Suppressor macrophage treated with lipopolysaccharide for 1 hour (primary cell): ENCODE measurements at places on chromosomes 5 and 9.

DNA sequence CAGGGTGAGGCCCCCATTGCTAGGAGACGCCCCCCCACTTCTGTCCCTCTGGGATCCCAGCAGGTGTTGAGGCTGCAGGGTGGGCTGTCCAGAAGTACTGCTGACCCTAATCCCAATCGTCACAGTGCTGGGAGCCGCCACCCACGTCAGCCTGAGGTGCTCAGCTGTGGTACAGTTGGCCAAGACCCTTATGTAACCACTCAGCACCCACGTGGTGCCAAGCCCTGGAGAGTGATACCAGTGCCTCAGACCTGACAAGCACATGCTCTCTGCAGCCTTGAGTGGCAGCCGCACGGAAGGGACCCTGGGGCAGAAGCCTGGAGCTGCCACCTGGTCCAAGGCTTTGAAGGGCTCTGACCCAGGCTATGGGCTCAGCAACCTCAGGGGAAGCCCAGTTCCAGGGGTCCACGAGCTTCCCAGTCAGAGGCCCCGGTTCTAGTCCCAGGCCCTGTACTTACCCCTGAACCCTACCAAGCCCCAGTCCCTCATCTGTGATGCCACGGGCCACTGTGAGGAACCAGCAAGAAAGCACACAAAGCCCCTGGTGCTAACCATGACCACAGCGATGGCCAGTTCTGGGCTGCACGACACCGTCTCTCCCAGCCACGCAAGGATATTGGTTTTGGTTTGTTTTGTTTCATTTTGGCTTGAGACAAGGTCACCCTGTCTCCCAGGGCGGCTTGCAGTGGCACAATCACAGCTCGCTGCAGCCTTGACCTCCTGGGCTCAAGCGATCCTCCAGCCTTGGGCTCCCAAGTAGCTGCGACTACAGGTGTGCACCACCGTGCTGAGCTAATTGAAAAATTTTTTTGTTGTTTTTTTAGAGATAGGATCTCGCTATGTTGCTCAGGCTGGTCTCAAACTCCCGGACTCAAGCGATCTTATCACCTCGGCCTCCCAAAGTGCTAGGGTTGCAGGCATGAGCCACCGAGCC is 50.7 kb downstream of the DBH start:
- no peak for DNase-seq

GRCh38 chr9:129834489-129835127 is 467 bp downstream of the C9orf78 start:
- peak; percentile 24 for DNase-seq

GRCh38 chr5:118611332-118611945 is 376.9 kb downstream of the DTWD2 start:
- peak; percentile 14 for DNase-seq

GRCh38 chr5:82563745-82564144 is 285.6 kb upstream of the RPS23 start:
- no peak for DNase-seq

GRCh38 chr5:7930011-7930410 is 61.1 kb downstream of the MTRR start:
- no peak for DNase-seq

GRCh38 chr9:6869081-6869948 is 111.5 kb downstream of the KDM4C start:
- no peak for DNase-seq

GRCh38 chr5:124393584-124394379 is 352.7 kb downstream of the ZNF608 start:
- no peak for DNase-seq

- DNase-seq, result no peak
Measured at GRCh38 chr5:71528206-71528605, 58.9 kb upstream of the MCCC2 start.

- no peak for DNase-seq
Measured at GRCh38 chr5:133235696-133236426, 184.0 kb downstream of the HSPA4 start.

DNA sequence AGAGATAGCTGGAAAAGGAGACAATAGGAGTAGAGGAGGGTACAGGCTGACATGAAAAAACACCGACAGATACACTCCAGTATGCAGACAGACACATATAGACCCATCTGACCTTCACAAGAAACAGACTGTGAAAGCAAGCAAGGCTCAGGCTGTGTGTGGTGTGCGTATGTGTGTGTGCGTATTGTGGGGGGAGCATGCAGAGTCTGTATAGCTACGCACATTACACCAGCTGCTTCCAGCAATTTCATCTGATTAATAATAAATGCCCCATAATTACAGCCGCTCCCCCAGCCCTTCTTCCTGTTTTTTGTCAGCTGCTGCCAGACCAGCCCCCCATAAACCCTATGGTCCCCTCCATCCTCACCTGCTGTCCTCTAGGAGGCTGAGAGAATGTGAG is 6.7 kb downstream of the CNTFR start:
- no peak for DNase-seq

DNA sequence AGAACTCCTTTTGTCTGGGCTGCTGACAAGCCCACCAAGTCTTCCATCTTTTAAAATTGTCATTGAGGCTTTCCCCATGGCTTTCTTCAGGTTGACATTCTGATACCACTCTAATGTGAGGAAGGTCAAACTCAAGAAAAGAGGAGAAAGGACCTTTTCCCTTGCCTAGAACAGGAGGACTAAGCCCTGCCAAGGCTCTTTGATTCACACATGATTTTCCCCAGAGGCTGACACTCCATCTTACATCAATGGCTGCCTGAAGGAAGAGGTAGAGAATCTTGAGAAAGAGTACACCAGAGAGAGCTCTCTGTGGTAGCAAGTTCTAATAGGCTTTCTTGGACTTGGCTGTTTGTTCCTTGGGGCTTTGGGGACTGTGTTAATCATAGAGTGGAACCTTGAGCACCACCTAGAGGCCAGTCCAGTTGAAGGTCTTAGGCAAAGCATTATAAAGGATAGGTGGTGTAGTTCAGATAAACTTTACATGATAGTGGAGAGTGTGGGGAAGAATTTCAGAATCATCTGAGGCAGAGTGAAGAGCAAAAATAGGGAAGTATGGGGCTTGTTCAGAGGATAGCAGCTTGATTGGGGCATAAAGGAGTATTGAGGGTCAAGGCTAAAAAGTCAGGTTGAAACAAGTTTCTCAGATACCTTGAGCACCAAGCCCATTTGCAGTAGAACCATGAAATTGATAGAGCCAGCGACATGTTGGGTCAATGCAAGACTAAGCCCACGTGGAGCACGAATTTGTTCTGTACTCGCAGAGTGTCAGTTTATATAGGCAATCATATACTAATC is 36.7 kb downstream of the NDFIP1 start:
- DNase-seq, result peak; percentile 77

- no peak for DNase-seq
Measured at GRCh38 chr9:111726949-111727348, 65.5 kb downstream of the GNG10 start.

DNA sequence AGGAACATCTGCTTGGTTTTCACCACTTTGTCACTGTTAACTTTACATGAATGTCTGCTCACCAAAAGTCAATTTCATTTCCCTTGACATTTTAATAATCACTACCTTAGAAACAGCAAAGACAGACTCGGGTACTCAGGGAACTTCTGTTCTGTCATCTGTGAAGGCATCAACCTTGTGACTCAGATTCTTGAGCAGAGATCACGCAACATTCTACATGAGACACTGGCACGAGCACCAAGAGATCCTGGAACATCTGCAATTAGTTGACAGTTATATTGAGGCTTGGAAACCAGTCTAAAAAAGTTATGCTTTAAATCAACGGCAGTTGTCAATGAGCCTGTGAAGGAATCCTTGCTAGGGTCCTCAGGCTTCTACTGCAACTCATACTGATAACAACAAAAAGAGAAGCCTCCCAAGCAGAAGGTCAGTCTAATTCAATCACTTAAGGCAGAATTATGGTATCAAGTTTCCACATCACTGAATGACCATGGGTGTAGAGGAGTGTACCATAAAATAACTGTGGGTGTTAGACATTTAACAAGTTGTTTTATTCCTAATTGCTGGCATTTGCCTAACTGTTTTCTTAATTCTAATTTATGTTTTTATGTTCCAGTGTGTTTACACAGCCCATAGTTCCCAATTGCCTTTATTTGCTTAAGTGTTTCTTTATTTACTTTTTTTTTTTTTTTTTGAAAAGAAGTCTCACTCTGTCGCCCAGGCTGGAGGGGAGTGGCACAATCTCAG is 3.3 kb upstream of the PBX3 start:
- peak; percentile 55 for DNase-seq

- peak; percentile 51 for DNase-seq
Measured at GRCh38 chr9:104682642-104683041, 11.7 kb upstream of the OR13D1 start.

DNA sequence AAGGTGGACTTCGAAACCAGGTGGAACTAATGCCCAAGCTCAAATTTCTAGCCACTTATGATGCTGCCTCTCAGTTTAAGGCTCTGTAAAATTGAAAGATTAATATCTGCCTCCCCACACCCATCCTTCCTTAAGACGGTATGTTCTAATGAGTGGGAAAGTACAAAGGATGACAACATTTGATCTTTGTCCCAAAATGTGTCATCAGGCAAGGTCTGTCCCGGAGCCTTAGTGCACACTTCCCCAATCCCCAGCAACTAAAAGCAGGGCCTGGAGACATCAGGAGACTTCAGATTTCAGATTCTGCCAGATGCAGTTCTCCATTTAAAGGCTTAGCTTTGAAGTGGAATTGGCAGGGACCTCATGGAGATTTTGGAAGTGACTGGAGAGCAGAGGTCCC is 316.5 kb downstream of the ASTN2 start:
- DNase-seq, result peak; percentile 35

GRCh38 chr9:131094622-131095021 is 1.7 kb upstream of the AIF1L start:
- DNase-seq, result no peak

- DNase-seq, result no peak
Measured at GRCh38 chr5:75367401-75367800, 30.4 kb downstream of the HMGCR start.

GRCh38 chr9:123716339-123716945 is 213.5 kb downstream of the DENND1A start:
- no peak for DNase-seq
